ENCODE measurements at places on chromosomes 12 and 14. TPM values are rescaled to one million over a fixed set of nuclear protein-coding genes. Genes with fewer than 3 reads are reported as not detected.

Gene HOXC6
- not detected for polyA plus RNA-seq

Gene CD163L1
- not detected for polyA plus RNA-seq

Gene CFAP251
- not detected for polyA plus RNA-seq

Gene CCDC196
- polyA plus RNA-seq, result not detected

Gene TEAD4
- not detected for polyA plus RNA-seq

Gene MMP14
- not detected for polyA plus RNA-seq
